ENCODE measurements at places on chromosomes 12 and 14.

DNA sequence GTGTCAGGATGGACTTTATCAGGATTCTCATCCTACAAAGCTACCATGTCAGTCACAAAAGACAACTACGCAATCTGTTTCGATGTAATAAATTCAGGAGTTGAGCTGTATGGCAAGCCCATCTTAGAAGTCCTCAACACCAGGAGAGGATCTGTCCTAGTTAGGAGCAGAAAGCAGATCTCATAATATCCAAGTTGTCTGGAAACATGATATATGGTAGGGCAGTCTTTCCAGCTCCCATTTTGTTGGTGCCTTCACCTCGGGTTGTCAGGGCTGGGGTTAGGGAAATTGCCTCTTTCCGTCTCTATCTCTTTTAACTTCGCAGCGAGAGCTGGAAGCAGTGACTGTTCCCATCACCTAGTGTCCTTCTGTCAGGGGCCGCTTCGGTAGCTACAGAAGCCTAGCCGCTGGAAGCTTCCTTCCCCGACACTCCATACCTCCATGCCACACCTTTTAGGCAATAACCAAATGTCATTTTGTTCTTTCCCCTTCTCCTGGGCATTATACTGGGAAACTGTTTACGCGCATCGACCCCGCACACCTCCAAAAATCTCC is 1.4 kb downstream of the NIN start:
- DNase-seq: no peak

DNA sequence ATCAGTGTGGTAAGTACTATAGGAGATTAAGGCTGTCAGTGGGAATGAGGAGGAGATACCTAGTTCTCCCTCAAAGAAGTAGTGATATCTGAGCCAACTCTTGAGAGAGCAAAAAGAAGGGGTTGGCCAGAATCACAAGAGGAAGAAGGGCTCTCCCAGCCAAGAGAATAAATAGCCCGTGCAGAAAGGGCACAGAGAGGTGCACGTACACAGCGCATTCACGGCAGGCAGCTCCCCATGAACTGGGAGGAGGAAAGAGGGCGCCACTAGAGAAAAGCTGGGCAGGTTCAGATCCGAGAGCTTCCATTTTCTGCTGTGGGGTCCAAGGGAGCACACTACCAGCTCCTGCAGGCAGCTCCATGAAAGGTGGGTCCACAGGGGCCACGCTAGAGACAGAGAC is 59.9 kb downstream of the PPP2R5E start:
- DNase-seq: no peak

- DNase-seq: no peak
Measured at GRCh38 chr12:90075685-90076084, 367.0 kb upstream of the ATP2B1 start.

- DNase-seq: no peak
Measured at GRCh38 chr14:65222440-65222858, 120.1 kb upstream of the MAX start.

DNA sequence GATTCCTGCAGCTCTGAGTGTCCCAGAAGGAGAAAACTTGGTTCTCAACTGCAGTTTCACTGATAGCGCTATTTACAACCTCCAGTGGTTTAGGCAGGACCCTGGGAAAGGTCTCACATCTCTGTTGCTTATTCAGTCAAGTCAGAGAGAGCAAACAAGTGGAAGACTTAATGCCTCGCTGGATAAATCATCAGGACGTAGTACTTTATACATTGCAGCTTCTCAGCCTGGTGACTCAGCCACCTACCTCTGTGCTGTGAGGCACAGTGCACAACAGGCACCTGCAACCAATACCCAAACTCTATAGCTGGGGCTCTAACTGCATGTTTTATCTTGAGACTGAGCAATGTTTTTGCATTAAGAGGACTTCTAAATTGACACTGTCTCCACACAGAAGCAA is 379.2 kb upstream of the OR4E1 start:
- DNase-seq: no peak

- DNase-seq: no peak
Measured at GRCh38 chr12:2769866-2770533, 24.8 kb upstream of the FKBP4 start.

All from cortex of kidney (tissue), 1 donor.